SW 1271 (cell line): ENCODE measurements at places on chromosomes 3 and 15.

GRCh38 chr15:54250326-54250725 lies 272.1 kb downstream of the UNC13C start:
- DNase-seq, result no peak

DNA sequence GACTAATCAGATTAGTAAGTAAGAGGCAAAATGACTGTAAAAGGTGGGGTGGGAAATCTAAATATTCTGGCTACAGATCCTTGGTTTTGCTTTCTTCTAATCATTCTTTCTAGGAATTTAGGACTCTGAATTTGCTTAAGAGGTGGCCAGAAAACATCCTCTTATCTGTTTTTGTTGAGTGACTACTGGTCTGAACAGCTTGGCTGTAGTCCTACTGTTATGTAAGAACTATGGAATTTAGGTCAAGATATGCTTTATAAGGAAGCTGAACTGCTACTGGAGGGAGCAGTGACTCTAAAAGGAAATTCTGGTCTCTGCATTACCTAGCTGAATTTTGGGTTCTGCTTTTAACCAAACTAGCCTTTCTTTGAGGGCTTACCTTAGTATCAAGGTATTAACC lies 33.5 kb upstream of the CSPG5 start:
- DNase-seq, result no peak

- no peak for DNase-seq
These were observed 26.7 kb downstream of the ABHD2 start for GRCh38 chr15:89114990-89115389.

- no peak for DNase-seq
These were observed 8.7 kb downstream of the ISG20 start for GRCh38 chr15:88647351-88648105.

- DNase-seq, result no peak
These were observed 42.8 kb upstream of the FEZF2 start for GRCh38 chr3:62416144-62416543.

- no peak for DNase-seq
These were observed 31.0 kb upstream of the AVEN start for GRCh38 chr15:34070003-34070402.
